ENCODE measurements at places on chromosomes 7 and 10.
A peak's percentile ranks its signal among the peaks of the same experiment; 100 is the strongest.

GRCh38 chr10:91034494-91035159, 113.7 kb upstream of the ANKRD1 start:
- no peak for DNase-seq

GRCh38 chr10:30396293-30396692, 37.7 kb upstream of the MAP3K8 start:
- DNase-seq, result no peak

DNA sequence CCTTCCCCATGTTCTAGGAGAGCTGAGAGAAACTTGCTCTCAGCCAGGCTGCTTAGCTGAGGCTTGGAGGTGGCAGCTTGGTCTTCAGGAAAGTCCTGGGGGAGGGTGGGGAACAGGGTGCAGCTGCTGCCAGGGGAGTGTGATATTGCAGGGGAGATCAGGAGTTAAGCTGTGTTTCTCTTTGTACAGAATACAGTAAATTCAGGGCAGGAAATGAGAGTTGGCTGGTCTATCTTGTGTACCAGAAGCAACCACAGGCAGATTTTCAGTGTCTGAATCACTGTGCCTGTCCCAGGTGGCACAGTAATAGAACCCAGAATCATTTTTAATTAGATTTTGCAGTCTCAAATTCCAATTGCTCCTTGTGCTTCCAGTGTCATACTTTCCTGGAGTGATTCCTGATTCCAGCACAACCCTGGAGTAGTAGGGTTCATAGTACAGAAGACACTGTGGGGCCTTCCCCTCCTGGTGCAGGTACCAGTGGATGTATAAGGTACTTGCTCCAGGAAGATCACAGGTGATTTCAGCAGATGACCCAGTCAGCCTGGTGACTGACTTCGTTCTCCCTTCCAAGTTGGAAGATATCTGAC, 94.0 kb upstream of the TARP start:
- no peak for DNase-seq

GRCh38 chr10:127972751-127973357, 66.0 kb downstream of the PTPRE start:
- DNase-seq, result no peak

DNA sequence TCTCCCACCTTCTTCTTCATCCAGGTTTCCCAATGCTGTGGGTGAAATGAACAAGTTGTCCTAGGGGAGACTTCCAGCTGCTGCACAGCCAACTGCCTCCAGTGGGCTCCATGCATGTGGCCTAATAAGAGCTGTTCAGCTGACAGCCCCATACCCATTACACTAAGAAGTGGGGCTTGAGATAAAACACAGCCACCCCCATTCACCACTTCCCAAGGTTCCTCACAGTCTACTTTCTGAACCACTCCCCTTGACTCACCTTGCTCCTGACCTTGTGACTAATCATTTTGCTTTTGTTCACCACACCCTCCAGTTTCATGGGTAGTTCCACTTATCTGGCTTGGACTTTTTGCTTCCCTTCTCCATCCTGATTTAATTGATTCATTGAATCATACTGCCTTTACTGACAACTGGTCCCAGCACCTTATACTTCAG, 119.3 kb downstream of the CABCOCO1 start:
- DNase-seq, result no peak

DNA sequence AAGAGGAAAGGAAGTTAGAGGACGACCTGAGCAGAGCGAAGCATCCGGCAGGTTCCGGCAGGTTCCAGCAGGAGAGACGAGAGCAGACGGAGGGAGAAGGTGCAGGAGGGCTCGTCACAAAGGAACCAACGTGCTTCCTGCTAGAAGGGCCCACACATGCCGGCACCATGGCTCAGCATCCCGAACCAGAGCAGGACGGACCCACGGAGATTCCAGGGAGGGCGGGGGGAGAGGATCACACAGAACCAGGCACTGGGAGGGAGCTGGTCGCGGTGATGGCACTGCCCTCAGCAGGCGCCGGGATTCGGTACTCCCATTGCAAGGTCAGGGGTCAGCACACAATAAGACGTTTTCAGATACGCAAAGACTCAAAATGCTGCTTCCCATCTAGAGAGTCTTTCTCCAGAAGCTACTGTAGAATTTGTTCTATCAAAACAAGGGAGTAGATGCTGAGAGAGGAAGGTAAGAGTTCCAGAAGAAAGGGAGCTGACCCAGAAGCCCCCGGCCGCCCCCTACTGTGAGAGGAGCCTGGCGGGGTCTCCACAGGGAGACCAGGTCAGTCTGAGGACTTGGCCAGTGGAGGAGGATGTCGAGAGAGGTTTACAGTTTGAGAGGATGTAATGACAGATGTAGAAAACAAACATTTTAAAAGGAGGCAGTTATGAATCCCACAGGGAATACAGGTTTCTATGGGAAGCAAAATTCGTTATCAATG, 23.6 kb upstream of the PWWP2B start:
- DNase-seq, result no peak

DNA sequence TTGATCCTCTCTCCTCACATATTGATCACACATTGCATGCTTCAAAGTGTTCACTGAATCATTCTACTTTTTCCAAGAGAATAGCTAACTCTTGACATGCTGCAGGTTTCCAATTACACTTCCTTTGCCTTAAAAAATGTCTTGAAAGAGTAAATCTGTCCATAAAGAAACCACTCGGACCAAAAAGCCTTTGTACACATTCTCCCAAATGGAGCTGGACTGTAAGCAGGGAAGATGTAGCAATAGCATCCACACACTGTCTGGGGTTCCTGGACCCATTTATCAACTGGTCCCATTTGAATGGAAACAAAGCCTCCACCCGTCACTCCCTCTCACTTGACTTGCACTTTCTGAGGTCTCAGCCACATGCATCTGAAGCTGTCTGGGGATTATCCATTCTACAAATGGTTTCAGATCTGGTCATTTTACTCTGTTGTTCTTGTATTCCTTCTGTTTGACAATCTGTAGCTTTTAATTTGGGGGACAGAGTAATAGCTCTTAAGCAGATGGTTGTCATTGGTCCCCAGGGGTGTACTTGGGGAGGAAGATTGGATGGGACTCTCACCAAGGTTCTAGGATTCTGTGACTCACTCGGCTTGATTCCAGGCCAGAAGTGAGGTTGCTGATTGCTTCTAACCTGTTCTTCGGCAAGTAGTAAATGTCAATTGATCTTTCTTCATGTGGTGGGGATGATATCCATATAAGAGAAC, 203.5 kb downstream of the HIBADH start:
- no peak for DNase-seq

- no peak for DNase-seq
Observed at GRCh38 chr10:114629824-114630730, 28.0 kb downstream of the ABLIM1 start.

- peak; percentile 54 for DNase-seq
Observed at GRCh38 chr10:35335133-35336083, 901 bp upstream of the CCNY start.

DNA sequence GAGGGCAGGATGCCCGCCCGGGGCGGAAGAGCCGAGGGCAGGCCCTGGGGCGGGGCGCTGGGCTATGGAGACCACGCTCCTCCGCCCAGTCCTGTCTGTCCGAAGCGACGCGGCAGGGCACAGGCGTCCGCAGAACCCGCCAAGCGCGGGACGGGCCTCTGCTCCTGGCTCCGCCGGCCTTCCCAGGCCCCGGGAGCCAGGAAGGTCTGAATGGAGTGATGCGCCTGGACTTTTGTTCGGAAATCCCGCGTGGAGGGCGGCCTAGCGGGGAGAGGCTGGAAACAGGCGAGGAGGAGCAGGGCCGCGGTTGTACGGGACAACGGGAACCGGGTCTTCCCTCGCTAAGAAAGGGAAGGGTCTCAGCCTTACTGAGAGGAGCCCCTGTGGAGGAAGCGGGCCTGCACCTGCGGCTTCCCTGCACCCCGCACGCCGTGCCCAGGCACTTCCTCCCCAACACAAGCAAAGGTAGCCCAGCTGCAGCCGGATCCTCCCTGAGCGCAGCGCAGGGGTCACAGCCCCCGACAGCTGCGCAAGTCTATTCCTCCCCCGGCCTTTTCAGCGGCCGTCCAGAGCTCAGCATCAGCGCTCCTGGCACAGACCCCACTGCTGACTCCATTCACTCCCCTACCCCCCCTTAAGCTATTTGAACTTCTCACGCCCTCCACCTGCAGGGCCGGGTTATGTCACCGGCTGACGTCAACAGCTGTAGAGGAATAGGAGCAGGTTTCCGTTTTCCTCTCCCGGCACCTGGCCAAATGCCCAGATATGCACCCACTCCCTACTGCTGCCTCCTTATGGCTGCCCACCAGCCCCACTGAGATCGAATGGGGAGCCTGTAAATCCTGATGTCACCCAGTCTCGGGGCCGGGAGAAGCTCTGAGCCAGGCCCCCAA, 143.2 kb upstream of the RET start:
- no peak for DNase-seq

DNA sequence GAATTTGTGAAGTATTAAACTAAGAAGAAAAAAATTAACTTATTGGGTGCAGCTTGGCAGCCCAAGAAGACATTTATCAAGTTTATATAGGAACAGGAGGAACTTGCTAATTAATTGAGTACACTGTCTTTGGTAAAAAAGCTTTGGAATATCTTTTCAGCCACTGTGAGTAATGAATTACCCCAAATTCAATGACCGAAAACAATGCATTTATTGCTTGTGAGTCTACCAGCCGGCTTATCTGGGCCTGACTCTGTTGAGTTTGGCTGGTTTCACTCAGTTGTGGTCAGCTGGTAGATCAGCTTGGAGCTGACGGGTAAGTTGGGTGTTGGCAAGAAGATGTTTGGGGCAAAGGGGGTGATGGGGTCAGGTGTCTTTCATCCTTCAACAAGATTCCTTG, 11.6 kb downstream of the GNG11 start:
- DNase-seq, result no peak
